Astrocyte of the spinal cord (primary cell): ENCODE measurements at places on chromosomes 2 and 18.

DNA sequence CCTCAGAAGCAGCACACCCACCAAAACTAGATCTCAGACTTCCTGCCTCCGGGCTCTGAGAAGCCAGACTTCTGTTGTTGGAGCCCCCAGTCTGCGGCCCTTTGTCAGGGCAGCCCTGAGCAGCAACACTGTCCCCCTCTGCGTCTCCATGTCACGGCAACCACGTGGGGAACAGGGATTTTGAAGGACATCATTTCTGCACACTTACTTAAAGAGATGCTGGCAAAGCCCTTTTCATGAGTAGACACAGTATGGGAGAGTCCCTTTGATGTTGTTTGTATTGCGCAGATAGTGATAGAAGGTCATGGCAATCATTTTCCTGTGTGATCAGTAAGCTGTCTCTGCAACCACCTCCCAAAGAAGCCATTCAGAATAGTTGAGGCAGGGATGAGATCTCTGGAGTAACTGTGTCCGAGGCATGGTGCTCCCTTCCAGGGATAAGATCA lies 69.1 kb upstream of the ID2 start:
- no peak for DNase-seq

GRCh38 chr2:177900082-177900481 lies 172.5 kb downstream of the PDE11A start:
- no peak for DNase-seq

- DNase-seq: peak; percentile 68
Measured at GRCh38 chr2:39606585-39606984, 59.1 kb upstream of the TMEM178A start.

- DNase-seq: peak; percentile 93
Measured at GRCh38 chr2:237669628-237670392, 42.4 kb downstream of the LRRFIP1 start.

GRCh38 chr2:8115456-8115855 lies 566.4 kb upstream of the ID2 start:
- no peak for DNase-seq

GRCh38 chr2:127660291-127660578 lies 14.3 kb downstream of the GPR17 start:
- DNase-seq: no peak

DNA sequence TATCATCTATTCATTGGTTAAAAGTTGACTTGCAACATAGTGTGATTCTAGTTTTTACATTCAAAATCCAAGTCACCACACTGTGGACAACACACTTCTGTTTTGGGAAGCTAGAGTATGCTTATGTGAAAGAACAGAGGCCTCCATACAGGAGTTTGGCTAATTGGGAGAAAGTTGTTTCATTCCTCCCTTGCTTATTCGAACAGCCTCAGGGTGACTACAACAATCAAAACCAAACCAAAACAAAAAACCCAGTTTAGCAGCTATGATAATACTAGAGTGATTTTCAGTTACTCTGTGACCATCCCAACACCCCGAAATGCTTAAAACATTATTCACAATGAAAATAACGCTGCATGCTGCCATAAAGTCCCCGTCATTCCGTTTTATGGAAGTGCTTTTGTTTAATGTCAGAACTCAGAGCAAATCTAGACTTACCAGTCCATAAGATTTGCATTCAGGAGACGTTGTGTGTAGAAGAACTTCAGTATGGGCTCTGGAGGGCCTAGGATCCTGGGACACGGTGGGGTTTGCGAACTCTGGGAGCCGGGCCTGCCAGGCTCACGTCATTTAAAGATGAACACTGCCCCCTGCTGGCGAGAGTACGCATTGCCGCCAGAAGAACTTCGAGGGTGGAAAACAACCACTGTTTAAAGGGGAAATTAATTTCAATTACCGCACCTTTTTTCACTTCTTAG lies 111.4 kb downstream of the FTCDNL1 start:
- DNase-seq: peak; percentile 57

GRCh38 chr2:11387843-11388242 lies 43.4 kb upstream of the ROCK2 start:
- no peak for DNase-seq

- DNase-seq: peak; percentile 49
Measured at GRCh38 chr2:42854207-42854818, 61.9 kb upstream of the HAAO start.

- peak; percentile 28 for DNase-seq
Measured at GRCh38 chr2:24871852-24872333, 48.1 kb downstream of the ADCY3 start.

DNA sequence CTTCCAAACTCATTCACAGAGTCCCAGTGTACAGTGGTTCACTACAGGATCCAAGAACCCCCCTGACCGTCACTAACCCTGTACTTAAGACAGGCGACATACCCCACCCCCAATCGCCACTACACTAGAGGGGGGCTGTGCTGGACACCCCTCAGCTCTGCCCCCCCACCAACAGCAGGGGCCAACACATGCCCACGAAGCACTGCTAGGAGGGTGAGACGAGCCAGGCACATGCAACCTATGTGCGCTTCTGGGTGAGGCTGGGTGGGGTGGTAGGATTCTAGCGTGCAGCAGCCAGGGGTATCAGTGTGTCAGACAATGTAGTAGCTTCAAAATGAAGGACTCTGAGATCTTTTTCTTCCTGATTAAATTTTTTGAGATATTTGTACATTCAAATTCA lies 67.8 kb downstream of the UXS1 start:
- no peak for DNase-seq

DNA sequence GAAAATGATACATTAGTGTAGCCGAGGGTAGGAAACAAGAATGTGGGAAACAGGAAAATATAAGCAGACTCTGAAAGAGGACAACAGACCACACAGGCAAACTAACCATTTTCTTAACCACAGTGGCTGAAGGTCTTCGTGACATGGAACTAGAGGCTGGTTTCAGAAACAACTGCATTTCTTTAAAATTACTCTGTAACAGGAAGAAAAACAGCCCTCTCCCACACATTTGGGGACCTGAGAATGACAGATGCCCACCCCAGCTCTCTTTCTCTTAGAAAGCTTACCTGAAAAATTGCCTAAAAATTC lies 13.8 kb upstream of the SLC25A52 start:
- DNase-seq: no peak

DNA sequence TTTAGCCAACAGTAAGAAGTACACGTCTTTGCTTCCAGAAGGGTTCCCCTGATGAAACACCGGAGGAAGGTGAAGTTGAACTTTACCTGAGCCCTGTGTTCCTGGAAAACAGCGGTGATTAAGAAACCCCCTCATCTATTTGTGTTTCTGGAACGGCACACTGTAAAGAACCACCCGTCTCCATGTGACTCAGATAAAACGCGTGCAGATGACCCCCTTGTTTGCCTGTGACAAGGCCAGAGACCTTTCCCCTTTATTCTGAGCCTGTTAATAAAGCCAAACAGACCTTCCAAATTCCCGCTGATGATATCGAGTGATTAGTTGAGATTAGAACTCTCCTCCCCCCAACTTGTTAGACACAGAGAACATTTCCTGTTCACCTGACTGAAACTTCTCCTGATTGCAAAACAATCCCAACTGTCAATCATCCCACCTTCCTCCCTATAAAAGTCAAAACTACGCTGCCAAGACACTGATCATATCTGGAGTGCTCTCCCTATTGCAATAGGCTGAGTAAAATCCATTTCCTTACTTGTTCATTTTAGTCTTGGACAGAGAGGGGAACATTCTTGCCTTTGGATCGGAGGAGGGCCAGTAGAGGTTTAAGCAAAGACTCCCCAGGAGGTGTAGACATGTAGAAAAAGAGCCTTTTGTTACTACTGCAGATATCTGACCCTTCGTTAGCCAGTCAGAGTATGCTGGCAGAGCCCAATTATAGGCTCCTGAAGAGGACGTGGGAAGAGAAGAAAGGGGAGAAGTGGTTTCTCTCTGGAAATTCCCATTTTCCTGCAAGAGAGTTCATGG lies 914 bp upstream of the IWS1 start:
- no peak for DNase-seq

DNA sequence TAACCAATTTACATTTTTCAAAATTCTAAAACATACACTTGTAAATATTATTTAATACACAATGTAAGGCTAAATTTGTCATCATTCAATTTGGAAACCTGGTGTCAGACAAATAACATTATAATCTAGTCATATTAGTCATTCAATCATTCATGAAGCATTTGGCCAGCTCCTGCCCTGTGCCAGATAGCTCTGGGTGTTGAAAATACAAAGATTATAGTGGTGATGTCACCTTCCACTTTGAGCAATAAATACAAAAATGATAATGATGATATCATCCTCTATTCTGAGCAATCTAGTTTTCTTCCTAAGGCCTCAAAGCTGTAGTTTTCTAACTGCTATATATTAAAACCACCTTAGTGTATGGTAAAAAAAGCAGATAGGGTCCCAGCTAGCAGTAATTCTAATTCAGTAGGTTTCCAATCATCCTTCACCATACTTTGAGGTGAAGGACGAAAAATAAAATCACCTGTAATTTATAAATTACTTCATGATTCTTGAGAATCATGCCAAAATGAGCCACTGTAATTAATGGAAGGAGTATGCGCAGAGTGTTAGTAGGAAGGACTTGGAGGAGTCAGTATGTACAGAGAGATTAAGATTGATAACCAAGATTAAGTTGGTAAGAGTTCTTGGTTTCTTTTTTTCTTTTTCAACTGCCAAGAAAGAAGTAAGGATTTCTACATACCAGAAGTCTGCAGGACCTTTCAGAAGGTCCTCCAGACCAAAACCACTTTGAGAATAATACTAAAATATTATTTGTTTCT lies 23.2 kb downstream of the MEMO1 start:
- peak; percentile 52 for DNase-seq
